ENCODE measurements at places on chromosomes 13 and 19.
A peak's percentile ranks its signal among the peaks of the same experiment; 100 is the strongest.

- no peak for DNase-seq
Observed at GRCh38 chr19:58497634-58498170, 14.1 kb downstream of the SLC27A5 start.

DNA sequence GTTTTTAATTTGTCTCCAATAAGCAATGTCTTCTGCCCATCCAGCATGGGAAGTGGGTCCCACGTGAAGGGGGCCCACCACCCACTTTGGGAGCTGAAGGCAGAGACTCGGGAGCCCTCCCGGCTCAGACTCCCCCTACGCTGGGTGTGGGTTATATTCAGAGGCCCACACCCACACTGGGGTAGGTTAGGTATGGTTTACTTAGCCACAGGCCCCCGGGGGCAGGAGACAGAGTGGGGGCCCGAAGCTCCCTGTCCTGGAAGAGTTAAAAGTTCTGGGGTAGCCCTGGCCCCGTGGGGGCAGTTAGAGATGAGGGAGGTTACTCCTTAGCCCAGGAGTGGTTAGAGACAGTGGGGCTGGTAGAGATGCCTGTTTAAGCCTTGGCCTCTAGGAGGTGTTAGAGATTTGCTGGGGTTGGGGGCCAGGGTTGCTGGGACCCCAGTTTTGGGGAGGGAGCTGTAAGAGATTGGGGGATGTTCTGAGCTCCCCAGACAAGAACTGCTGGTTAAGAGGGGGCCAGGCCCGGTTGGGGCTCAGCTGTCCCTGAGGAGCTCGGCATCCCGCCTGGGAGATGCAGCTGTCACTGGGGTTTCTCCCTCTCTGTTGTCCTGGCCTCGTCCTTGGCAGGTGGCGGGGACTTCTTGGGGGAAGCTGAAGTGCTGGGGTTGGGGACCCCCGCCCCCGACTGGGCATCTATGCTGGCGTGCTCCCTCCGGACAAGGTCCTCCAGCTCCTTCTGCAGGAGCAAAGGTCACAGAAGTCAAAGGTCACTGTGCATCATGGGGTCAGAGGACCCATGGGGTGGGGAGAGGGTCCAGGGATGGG lies 712 bp upstream of the RINL start:
- DNase-seq = no peak

- no peak for DNase-seq
Observed at GRCh38 chr19:28966737-28967399, 246.1 kb downstream of the UQCRFS1 start.

GRCh38 chr13:28239374-28239773 lies 101.0 kb downstream of the PAN3 start:
- DNase-seq = no peak

GRCh38 chr13:39955560-39955959 lies 300.1 kb downstream of the COG6 start:
- no peak for DNase-seq

DNA sequence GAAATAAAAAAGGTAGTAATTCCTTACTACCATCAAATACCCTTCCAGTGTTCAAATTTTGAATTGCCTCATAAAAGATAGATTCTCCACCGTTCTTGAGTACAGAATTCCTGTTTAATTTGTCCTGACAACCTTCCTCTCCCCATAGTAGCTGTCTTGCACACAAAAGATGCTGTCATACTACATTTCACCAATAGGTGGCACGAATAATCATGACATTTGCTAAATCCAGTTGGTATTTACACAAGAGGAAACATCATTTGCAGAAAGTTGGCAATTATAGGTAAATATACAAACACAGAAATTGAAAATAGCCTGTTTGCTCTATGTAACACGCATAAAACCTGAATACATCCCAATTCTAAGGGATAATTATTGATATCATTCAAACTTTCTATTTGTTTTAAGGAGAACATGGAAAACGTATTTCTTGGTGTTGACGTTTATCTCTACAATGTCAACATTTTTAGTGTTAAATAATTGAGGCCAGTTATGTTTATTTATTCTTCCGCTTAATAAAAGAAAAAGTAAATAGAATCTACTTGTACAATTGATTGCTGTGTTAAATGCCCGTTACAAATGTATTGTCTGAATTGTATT lies 58.3 kb upstream of the CLDN10 start:
- DNase-seq = peak; percentile 84

- no peak for DNase-seq
Observed at GRCh38 chr19:55656988-55657747, 2.3 kb downstream of the U2AF2 start.

DNA sequence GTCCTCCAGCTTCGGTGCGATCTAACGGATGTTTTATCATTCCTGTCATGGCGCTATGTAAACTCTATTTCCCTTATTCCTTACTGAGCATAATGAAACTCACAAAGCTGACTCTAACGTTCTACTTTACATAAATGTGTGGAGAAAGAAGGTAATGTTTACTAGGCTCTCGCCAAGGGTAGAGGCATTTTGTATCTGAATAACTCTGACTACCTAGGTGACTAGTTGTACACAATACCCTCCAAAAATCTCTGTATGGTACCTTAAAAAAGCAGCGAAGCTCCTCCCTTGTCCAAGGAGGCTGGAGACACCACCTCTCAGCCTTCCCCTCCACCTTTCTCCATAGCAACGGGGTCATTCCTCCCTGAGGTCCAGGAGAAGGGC lies 316 bp upstream of the ZNF530 start:
- no peak for DNase-seq

DNA sequence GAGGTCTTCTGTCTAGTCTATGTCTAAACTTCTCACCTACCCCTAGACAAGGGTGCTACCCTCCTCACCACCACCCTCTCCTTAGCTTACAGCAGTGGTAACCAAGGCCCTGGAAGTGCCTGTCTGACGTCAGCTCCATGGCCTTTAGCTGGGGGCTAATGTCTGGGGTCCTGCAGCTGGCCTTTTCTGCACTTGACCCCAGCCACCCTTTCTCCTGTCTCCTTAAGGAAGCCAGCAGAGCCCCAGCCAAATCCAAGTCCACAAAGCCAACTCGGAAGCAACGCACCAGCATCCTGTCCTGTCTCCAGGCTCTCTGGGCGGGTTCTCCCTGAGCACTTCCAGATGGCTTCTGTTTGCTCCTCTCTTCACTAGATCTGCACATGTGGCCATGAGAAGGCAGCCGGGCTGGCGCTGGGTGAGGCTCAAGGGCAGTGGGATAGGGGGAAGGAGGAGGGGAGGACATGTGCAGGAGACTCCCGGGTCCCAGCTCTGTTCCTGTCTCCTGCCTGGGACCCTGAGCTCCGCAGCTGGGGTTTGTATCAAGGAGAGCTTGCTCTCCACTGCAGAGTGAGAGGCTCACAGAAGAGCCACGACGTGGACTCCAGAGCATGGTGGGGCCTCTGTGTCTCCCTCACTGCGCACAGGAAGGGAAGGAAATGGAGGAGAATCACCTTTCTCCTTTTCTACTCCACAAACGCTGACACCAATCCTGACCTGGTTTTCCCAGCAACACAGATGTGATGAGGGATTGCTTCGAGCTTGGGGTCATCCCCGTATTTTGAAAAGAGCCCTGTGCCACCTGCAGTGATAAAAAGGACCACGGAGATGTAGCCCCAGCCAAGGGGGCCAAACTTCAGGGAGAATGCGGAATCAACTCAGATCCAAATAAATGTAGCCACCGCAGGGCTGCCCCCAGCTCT lies 204.2 kb downstream of the USP12 start:
- DNase-seq = no peak

DNA sequence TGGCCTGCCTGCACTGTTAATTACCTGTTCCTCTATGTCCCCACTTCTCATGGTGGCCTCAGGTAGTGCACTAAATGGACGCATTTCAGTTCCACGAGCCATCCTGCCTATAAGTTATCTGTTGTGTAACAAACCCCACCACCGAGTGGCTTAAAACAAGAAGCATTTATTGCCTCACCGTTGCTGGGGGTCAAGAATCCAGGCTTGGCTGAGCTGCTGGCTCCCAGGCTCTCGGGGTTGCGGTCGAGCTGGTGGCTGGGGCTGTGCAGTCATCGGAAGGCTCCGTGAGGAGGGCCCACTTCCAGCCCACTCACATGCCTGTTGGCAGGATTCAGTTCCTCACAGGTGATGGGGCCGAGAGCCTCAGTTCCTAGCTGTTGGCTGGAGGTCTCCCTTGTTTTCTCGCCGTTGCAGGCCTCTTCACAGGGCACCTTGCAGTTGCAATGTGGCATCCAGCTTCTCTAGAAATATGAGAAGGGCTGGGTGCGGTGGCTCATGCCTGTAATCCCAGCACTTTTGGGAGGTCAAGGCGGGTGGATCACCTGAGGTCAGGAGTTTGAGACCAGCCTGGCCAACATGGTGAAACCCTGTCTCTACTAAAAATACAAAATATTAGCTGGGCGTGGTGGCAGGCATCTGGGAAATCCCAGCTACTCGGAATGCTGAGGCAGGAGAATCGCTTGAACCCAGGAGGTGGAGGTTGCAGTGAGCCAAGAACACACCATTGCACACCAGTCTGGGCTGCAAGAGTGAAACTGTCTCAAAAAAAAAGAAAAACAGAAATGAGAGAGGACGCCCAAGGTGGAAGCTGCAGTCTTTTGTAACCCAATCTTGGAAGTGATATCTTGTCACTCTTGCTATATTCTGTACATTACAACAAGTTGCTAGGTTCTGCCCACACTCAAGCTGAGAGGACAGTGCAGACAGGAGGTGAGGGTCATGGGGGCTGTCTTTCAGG lies 6.5 kb upstream of the PTOV1 start:
- DNase-seq = no peak

DNA sequence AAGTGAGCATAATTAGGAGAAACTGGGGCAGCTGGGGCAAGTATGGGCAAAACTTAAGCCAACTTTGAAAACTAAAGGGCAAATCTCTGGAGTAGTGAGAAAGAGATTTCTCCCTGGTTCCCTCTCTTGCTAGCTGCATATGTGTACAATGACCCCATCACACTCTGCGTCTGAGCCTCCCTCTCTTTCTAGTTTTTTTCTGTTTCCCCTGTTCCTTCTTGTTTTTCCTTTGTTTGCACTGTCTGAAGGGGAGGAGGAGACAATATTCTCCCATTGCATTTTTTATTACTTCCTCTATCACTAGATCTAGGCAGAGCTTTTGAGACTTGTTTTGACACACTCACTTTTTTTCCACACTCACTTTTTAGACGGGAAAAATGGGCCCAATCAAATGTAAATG lies 11.2 kb upstream of the CLDN10 start:
- no peak for DNase-seq

- peak; percentile 71 for DNase-seq
Observed at GRCh38 chr13:71759651-71760511, 107.1 kb downstream of the DACH1 start.

DNA sequence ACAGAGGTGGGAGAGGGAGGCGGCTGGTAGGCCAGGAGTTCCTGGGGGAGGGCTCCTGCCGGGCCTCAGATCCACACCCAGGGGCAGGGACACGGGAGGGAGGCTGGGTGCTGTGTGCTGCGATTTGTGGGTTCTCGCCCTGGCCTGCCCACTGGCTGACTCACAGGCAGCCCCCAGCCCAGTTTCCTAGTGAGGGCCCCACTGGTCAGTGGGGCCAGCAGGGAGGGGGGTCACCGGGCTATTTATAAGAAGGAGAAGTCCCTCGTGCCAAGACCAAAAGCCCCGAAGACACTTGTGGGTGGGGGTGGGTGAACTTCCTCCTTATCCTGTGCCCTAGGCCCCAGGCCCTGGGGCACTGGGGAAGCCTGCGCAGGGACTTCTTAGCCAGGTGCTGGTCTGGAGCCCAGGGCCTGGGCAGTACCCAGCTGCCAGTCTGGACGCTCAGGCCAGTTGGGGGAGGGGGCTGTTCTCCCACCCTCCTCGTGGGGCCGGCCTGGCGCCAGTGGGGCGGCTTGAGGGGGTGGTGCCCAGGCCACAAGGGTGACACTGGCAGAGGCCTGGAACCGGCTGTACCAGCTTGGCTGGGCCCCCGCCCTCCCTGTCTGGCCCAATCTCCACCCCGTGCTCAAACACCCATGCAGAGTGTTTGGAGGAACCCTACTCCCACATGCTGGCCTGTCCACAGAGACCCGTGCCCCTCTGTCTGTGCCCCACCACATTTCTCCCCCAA lies 5.0 kb upstream of the JUNB start:
- DNase-seq = no peak

GRCh38 chr19:49869009-49869483 lies 1.7 kb upstream of the PNKP start:
- peak; percentile 84 for DNase-seq

GRCh38 chr19:14979476-14980255 lies at the start of gene SLC1A6:
SLC1A6 (minus strand) TSS chr19:14979864; CDS start chr19:14972910, 6,954 bp downstream.
- no peak for DNase-seq

DNA sequence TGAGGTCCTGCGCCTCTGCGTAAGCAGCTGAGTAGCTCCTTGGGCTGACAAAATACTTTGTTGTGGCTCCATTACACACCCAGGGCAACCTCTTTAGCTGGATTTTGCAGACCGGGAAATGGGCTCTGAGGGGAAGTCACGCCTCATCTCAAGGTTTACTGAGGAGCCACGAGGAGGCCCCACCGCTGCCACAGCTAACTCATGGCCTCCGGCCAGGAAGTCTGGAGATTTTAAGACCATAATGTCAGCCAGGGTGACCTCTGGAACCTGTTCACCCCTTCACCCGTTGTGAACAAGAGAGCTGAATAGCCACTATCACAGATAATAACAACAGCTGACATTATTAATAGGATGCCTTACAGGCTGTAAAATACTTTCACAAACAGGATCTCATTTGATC lies 351.3 kb upstream of the TMTC4 start:
- DNase-seq = no peak
